Foreskin melanocyte (primary cell): ENCODE measurements at places on chromosomes 5 and 9.

GRCh38 chr9:5910413-5911057 is 19.8 kb downstream of the MLANA start:
- DNase-seq: no peak

GRCh38 chr5:119031011-119031886 is 39.6 kb upstream of the DMXL1 start:
- DNase-seq: no peak

DNA sequence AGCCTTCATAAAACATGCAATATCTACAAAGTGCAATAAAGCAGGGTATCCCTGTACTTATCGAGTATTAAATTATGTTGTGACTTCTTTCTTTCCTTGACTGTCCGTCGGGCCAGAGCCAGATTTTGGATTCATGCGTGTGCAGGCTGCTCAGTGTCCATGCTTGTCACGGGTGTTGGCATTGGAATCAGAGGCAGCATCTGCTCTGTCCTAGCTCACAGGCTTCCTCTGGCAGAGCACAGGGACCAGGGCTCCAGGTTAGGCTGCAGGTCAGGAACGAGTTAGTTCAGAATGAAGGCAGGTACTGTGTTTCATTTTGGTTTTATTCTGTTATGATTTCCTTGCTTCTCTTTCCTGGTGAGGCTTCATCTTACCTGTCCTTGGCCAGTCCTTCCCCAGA is 249.8 kb downstream of the AUH start:
- DNase-seq: no peak

GRCh38 chr9:98805506-98806272 is 1.8 kb upstream of the GALNT12 start:
- DNase-seq: no peak

DNA sequence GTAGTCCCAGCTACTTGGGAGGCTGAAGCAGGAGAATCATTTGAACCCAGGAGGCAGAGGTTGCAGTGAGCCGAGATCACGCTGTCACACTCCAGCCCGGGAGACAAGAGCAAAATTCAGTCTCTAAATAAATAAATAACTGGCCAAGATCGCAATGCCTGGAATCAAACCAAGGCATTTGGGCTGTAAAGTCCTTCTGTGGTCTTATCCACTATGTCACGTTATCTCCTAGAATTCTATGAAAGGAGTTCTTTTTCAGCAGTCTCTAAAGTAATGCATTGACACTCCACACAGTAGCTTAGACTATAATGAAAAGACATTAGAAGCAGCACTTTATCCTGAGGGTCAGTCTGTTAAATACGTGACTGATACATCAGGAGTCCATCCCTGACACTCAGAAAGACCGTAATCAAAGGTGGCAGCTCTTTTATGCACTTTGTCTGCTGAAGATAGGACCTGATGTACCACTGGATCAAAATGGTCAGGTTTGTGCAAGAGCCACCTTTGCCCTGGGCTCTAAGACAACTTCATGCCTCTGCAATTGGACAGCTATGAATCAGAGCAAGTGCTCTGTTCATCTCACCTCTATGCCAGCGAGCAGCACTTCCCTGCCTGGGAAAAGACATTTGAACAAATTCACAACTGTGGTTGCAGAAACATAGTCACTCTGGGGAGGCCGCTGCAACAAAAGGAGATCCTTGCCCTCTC is 31.7 kb upstream of the GNA14 start:
- DNase-seq: peak; percentile 74

- DNase-seq: peak; percentile 56
Observed at GRCh38 chr9:5749306-5749705, 83.6 kb downstream of the ERMP1 start.

DNA sequence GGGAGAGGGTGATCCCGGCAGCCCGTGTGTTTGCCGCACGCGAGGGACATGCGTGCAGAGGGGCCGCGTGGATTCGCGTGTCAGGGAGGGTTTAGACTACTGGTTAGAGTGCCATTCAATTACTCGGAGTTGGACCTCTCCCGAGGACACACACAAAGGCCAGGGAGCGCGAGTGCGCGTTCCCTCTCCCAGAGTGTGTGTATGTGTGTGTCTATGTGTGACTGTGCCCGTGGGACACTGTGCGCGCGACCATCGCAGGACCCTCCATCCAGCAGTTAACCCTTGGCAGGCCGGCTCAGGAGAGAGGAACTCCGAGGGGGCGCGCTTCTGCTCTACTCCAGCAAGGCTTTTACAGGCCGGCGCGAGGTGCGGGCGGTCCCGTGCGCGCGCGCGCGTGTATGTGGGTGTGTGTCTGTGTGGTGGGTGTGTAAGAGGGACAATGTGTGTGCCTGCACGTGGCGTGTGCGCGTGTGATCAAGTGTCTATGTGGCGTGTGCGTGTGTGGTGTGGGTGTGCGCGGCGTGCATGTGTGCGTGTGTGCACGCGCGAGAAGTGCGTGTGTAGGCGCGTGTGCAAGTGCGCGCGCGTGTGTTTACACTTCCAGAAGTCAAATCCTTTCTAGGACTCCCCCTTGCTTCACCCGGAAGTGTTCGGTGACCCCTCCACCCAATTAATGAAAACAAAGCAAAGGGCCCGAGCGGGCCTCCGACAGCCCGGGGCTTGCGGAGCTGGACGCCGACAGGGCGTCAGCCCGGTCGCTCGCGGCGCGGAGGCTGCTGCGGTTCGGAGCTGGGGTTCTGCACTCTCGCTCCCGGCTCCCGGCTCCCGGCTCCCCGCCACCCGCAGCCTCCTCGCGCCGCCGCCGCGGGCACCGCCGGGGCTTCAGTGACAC is 75.3 kb upstream of the TBCA start:
- DNase-seq: peak; percentile 11

DNA sequence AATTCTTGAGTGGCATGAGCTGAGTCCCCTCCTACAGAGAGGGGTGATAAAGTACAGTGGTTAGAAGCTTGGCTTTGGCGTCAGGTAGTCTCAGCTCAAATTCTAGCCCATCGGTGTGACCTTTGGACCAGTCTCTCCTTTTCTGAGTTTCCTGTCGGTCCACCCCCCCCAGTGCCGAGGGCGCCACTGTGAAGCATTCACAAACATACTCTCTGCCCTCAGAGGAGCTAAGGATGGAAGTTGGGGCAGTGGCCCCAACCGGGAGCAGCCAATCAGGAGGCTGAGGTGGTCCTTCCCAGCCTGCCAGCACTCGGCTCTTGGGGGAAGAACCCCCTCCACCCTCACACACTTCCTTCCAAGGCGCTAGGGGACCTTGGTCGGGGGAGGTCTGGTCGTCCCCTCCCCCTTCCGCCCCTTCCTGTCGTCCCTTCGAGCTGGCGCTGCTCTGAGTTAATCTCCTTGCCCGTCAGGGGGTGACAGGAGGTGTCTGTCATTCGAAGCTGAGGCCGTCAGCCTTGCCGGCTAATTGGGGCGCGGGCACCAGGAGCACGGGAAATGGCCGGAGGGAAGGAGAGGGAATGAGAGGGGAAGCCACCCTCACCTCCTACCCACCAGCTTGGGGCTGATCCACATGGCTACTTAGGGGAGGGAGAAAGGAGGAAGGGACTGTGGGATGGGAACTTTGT is 53.0 kb downstream of the CXXC5 start:
- no peak for DNase-seq

DNA sequence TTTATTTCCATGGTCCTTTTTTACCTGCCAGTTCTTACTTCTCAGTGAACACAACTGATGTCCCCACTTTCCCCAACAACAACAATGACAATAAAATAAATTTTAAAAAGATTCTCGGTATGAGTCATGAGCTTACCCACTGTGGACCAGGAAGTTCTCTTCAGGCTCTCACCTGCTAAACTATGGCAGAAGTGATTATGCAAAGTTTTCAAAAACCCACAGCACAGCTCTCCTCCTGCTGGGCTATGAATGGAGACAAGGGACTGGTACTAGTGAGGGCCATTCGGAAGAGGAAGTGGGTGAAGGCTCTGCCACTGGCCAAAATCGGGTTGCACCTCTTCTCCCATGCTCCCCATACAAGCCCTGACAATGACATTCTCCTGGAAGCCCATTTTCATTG is 429.4 kb downstream of the PIK3R1 start:
- DNase-seq: no peak

DNA sequence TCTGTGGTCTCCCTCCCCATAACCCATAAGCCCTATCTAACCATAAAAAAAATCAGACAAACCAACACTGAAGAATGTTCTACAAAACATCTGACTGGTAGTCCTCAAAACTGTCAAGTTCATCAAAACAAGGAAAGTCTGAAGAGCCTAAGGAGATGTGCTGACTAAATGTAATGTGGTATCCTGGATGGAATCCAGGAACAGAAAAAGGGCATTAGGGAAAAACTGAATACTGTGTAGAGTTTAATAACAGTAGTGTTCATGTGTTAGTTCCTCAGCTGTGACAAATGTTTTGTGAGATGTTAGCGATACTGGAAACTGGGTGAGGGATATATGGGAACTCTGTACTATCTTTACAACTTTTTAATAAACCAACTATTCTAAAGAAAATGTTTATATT is 75.7 kb upstream of the EQTN start:
- peak; percentile 84 for DNase-seq

DNA sequence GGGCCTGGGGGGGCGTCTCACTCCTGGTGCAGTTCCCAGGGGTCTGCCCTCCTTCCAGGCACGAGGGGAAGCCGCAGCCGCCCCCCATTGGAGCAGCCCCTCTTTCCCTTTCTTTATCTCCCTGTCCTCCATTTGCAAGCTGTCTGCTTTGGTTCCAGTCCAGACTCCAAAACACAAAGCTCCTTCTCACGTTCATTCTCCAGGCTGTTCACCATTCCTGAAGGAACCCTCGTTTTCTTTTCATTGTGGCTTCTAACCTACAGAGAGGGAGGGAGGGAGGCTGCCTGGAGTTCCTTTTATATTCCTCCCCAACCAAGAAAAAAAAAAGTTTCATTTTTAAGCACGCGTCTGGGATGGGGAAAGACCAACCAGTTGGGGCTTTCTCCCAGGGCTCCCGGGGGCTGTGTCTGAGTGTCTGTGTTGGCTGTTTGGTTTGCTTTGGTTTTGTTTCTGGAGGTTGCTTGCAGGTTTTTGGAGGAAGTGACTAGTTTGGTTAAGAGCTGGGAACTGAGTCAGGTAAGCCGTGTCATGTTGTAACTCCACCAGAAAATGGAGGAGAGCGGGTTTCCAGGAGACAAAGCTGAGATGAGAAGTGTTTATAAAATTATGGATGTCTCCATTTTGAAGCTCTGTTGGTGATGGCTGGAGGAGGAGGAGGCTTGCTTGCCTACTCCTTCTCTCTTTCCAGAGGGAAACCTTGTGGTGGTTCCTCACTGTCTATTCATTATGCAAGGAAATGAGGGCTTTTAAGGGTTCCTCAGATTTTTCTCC is 1.6 kb downstream of the ZNF462 start:
- peak; percentile 30 for DNase-seq

- no peak for DNase-seq
Observed at GRCh38 chr5:61915646-61916045, 390.4 kb upstream of the KIF2A start.

DNA sequence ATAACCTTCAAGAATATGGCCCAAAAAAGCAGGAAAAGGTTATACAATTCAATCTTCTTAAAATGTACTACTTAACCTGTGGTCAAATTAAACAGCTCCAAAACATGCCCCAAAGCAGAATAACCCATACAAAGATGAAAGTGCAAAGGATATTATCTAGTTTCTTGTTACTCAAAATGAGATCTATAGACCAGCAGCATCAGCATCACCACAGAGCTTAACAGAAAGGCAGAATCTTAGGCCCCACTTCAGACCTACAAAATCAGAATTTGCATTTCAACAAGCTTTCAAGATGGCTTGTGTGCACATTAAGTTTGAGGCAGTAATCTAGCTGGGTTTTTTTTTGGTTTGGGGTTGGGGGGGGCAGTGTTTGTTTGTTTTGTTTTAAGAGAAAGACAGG is 54.0 kb downstream of the SCAI start:
- DNase-seq: no peak

DNA sequence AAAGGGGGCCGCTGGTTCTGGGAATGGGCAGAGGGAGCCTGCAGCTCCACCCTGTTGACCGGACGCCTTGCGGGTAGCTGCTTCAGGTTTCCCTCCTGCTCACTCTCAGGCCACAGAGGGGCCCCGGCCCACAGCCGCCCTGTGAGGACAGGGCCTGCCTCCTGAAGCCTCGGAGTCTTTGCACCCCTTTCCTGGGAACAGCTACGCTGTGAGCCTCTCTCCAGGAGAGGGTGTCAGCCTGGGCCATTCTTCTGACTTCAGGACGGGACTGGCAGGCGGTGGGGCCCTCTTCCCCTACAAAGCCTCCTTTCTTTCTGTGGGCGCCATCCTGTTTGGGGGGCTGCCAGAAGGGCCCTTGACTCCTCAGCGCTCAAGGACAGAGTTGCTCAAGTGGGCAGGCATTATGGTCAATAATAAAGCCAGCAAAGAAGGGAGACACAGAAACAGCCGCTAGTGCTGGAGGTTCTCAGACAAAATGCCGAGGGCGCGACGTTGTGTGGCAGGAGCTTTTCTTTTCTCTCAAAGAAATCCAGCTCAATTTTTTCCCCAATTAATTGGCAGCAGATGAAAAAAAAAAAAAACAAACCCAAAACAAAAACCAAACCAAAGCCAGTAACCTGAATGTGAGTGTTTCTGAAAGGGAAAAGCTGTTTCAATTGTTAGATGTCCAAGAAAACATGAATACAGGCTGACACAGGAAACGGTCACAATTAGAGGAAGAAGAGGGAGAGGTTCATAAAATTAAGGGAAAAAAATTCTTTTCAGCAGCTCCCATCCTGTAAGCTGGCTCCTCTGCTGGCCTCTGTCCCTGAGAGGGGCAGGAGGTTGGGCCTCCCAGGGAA is 12.8 kb upstream of the SLC25A51 start:
- DNase-seq: no peak

- no peak for DNase-seq
Observed at GRCh38 chr5:159218595-159219023, 9.3 kb upstream of the RNF145 start.

DNA sequence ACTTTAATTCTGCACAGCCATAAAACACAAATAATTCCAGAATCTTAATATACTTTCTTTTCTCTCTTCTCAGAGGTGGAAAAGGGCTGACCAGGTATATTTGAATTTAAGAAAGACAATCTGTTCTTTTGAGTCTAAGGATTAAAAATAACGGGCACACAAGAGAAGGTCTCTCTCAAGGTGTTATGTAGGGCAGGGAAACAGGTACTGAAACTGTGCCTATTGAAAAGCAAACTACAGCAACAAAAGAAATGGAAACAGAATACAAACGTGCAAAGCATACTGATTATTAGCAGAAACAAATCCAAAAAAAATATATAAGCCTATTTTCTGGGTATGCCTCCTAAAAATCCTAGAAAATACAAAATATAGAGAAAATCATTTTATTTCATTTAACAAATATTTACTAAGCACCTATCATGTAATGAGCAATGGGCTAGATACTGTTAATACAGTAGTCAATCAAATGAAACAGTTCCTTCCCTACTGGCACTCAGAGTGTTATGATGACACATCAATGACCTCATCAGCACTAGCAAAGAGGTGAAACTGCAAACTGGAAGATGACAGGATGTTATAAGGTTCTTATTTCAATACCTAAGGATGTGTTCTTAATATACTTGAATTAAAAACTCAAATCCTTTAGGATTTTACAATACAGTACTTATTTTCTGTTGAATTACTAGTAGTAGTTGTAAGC is 87.7 kb downstream of the AUH start:
- DNase-seq: no peak

- DNase-seq: no peak
Observed at GRCh38 chr5:151233616-151234085, 9.8 kb upstream of the CCDC69 start.

GRCh38 chr5:2253040-2253975 is 370.6 kb upstream of the IRX4 start:
- no peak for DNase-seq

GRCh38 chr5:130243641-130244040 is 339.4 kb downstream of the CHSY3 start:
- no peak for DNase-seq
